T-helper 1 cell (primary cell): ENCODE measurements at places on chromosomes 13 and 19.

GRCh38 chr19:55113570-55114039 is 3.8 kb downstream of the PPP1R12C start:
- no peak for DNase-seq

DNA sequence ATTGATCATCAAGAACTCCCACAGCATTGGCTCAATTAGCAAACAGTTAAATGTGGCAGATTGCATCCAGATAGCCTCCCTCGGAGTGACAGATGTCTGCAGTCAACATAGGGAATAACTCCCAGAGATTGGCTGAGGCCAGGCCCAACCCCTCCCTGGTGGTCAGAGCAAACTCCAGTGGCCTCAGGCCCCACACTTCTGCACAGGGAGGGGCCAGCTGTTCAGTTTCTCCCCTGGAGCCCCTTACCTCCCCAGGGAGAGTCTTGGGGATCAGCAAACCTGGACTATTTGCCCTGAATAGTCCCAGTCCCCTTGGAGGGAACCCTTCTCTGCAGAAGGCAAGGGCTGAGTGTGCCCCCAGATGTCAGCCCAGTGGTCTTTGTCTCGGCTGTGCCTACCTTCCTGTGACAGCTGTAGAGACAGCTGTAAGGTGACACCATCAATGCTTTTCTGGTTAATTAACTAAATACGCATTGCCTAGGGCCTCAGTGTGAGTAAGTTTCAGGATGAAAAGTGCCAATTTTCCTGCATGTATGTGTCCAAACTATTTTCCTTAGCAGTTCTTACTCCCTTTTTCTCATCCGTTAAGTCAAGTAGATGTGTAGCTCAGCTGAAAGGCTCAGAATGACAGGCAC is 102.7 kb upstream of the UQCRFS1 start:
- DNase-seq, result no peak

DNA sequence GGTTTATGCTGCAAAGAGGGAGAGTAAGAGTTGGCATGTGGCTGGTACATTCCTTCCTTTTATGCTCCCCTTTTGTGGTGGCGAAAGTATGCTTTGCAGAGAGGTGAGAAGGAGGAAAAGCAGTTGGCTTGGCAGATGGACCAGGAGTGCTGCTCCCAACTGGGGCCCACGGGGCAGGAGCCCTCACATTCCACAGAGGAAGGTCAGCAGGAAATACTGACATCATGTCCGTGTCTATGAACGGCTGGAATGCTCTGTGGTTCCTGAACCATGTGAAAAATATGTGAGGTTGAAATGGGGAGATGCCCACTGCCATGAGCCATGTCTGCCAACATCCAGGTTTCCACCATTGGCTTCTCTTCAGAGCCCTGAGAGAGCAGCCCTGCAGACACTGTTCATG is 33.3 kb upstream of the GAS6 start:
- DNase-seq, result no peak

DNA sequence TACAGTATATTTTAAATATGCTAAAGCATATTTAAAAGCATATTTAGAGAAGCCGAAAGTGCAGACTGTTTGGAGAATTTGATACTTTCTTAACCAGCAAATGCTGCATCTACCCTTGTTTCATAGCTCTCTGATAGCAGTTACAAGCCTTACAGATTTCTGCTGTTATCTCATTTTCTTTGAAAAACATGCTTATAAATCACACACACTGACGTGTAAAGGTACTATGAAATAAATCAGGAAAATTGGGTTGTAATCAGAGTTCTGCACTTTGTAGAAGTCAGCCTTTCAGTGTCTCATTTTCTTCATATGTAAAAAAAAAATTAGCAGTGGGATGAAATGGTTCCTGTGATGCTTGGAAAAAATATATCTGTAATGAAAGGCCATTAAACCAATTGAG is 1432.4 kb upstream of the ATXN8OS start:
- no peak for DNase-seq

- DNase-seq, result no peak
Measured at GRCh38 chr13:78176880-78177279, 258.2 kb upstream of the EDNRB start.

GRCh38 chr13:28181413-28181812 is 43.1 kb downstream of the PAN3 start:
- no peak for DNase-seq

GRCh38 chr13:80121038-80121437 is 219.9 kb downstream of the SPRY2 start:
- no peak for DNase-seq

GRCh38 chr13:26310470-26310869 is 56.5 kb downstream of the CDK8 start:
- no peak for DNase-seq

- no peak for DNase-seq
Measured at GRCh38 chr13:38628554-38628953, 58.3 kb upstream of the FREM2 start.

DNA sequence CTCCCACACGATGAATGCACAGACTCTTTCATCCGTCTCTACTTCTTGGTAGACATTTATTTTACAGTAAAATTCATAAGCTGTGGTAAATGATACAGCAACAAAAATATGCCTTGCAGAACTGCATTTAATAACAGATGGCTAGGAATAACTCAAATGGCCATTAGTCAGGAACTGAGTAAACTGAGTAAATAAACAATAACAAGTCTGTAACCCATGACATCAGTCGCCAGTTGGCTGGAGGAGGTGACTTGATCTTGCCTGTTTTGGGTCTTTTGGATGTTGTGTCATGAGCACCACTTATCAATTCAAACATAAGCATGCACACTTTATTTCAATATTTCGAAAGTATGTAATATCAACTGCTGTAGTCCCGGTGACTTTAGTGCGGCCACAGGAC is 632.6 kb upstream of the ARGLU1 start:
- DNase-seq, result no peak

GRCh38 chr13:46899801-46900200 is 2.9 kb upstream of the HTR2A start:
- no peak for DNase-seq
